Stimulated activated CD4-positive, alpha-beta T cell treated with anti-CD3 and anti-CD28 coated beads, TNF-alpha, amount 100 ng/mL, for 1 hour (primary cell): ENCODE measurements at places on chromosomes 1 and 21.

GRCh38 chr1:119603695-119604094 lies 44.4 kb downstream of the ZNF697 start:
- no peak for DNase-seq

GRCh38 chr1:162404550-162405160 lies 7.3 kb downstream of the SH2D1B start:
- no peak for DNase-seq

DNA sequence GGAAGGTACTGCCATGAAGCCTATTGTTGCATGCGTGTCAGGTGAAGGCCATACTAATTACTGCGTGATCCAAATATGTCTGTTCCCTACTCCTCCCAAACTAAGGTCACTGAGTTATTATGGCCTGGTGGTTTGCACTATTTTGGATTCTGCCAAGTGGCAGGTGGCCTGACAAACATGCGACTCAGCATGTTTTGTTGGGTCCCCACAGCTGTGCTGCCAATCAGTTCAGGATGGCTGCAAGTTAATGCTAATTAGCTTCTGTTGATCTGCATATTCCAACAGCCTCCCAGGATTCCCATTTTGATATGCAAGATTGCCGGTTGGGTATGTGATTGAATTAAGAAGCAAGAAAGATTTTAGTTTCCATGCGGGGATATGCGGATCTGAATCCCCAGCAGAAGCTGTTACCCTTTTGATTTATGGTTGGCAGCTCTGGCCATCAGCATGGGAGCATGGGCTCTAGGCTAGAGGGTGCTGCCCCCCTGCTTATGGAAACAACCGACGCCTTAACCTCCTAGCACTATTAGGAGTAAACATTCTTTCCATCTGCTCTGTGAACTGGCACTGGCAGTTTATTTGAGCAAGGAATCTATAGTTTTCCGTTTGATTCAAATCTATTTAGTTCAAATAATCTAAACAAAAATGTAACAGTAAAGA lies 429.8 kb upstream of the C1orf87 start:
- DNase-seq, result no peak

- DNase-seq, result no peak
These were observed 688 bp downstream of the PTTG1IP start for GRCh38 chr21:44872649-44873355.

DNA sequence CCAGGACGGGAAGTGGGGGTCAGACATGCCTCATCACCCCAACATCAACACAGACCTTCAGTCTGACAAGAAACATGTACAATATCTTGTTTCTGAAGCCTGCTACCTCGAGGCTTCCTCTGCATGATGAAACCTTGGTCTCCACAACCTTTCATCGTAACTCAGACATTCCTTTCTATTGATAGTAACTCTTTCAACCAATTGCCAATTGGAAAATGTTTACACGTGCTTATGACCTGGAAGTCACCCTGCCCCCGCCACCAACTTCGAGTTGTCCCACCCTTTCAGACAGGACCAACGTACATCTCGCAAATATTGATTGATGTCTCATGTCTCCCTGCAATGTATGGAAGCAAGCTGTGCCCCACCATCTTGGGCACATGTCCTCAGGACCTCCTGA lies 159.5 kb downstream of the ETS2 start:
- no peak for DNase-seq

DNA sequence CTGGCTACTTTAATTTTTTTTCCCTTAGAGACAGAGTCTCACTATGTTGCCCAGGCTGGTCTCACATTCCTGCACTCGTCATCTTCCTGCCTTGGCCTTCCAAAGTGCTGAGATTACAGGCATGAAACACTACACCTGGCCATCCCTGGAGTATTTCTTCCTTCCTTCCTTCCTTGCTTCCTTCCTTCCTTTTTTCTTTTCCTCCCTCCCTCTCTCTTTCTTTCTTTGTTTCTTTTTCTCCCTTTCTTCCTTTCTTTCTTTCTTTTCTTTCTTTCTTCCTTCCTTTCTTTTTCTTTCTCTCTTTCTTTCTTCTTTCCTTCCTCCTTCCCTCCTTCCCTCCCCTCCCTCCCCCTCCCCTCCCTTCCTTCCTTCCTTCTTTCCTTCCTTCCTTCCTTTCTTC lies 46.4 kb upstream of the PM20D1 start:
- DNase-seq, result no peak

DNA sequence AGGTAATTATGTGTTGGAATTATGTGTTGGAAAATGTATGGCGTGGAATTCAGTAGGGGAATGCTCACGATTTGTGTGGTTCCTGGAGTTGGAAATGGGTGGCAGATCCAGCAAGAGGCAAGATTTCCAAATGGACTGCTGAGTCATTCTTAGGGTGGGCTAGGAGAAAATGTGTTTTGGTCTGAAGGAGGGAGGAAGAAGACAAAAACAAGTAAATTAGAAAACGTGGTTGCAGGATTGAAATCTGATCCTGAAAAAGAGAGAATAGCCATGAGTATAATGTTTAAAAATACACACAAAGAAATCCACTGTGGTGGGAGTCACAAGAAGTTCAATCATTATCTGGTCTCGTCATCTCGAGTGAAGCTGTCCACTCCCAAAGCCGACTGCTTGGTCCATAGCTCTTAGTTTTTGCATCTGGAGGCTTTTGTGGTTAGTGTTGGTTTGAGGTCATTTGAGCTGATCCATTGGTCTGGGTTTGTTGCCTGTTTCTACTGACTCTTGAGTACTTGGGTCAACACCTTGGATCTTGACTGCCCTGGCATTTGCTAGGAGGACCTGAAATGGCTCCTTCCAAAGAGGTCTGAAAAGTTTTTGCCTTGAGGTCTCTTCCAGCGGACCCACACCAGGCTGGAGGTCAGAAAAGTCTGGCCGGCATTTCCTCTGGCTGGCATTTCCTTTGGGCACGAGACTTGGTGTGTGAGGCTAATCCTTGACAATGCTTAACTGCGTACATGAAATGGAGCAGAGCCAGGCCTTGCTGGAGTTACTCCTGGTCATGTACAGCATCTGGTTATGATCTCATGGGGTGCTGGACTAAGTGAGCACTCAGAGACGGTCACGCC lies 9.2 kb downstream of the MX2 start:
- DNase-seq, result no peak

DNA sequence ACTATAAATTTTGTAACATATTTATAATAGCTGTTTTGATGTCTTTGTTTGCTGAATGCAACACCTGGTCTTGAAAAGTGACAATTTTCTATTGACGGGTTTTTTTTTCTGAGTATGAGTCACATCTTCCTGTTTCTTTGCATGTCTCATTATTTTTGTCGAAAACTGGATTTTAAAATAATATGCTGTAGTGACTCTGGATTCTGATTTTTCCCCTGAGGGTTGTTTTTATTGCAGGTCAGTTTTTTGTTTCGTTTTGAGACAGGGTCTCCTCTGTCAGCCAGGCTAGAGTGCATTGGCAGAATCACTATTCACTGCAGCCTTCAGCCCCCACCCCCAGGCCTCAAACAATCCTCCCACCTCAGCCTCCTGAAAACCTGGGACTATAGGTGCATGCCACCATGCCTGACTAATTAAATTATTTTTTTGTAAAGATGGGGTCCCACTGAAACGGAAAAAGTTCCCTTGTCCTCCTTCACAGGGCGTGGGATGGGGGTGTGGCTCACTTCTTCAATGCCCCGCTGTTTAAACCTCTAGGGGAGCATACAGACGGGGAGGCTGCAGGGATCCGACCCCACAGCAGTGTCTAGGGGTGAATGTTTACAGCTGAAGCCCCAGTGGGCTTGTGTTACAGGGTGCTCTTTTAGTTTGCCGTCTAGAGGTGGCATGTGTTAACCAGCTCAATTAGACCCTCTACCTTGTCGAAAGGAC lies 11.3 kb upstream of the PPIE start:
- no peak for DNase-seq

- no peak for DNase-seq
These were observed 196.7 kb downstream of the LRRC40 start for GRCh38 chr1:70008660-70009059.

DNA sequence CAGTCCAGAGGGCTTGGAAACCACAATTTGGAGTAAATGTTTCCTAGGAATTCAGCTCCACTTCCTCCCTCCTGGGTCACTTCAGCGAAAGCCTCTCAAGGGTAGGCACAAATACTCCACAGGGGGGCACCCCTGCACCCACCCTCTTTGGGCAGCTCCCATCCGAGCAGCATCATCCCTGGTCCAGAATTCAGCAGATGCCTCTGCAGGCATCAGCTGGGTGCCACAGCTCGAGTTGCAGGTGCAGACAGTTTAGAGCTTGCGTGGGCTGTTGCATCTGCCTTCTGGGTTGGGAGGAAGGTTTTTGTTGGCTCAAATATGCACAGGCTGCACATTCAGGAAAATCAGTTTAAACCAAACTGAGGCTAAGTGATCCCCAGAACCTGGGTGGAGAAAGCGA lies 25.0 kb downstream of the KANK4 start:
- DNase-seq, result no peak
